T-helper 17 cell (primary cell): ENCODE measurements at places on chromosomes 12 and 14.
A peak's percentile ranks its signal among the peaks of the same experiment; 100 is the strongest.

GRCh38 chr14:53144244-53144643, 8.9 kb downstream of the DDHD1 start:
- DNase-seq = no peak

- no peak for DNase-seq
These were observed 127.4 kb upstream of the MAP1LC3B2 start for GRCh38 chr12:116431677-116432300.

DNA sequence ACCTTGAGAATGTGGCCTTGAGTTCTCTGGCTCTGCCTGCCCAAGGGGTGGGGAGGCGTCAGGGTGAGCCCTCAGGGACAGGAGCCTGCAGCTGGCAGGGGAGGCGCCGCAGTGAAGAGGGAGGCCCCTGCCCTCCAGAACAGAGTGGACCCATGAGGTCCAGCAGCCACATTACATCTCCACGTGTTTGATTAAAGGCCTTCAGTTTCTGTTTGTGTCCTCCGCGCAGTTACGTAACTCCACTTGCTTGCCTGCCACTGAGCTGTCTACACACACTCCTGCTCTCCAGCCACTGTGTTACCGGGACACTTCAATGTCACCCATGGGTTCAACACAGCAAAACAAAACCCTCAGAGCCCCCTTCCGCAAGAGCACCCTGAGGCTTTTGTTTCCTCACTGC, 70.4 kb downstream of the CHGA start:
- DNase-seq = no peak

DNA sequence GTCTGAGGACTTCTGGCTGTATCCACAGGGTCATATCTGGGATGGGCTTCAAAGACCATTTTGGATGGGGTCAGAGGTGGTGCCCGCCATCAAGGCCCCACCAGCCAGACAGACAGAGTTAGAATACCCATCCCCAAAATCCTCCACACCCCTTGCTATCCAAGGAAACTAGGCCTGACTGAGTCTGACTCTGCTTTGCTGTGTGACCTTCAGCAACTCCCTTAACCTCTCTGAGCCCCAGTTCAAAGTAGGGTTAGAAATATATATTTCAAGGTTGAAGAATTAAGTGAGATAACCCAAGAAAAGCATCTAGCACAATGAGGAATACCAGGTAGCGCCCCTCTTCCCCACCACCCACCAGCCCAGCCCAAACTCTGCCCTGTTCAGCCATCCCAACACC, 20.3 kb downstream of the BCL11B start:
- DNase-seq = no peak

DNA sequence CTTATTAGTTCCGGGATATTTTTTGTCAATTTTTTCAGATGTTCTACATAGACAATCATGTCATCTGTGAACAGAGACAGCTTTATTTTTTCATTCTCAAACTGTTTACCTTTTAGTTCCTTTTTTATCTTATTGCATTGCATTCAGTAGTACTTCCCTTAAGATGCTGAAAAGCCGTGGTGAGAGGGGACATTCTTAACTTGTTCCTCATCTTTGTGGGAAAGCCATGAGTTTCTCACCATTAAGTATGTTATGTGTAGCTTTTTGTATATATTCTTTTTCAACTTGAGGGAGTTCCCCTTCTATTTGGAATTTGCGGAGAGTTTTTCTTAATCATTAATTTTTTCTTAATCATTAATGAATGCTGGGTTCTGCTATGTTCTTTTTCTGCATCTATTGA, 1727.1 kb upstream of the SEL1L start:
- no peak for DNase-seq

DNA sequence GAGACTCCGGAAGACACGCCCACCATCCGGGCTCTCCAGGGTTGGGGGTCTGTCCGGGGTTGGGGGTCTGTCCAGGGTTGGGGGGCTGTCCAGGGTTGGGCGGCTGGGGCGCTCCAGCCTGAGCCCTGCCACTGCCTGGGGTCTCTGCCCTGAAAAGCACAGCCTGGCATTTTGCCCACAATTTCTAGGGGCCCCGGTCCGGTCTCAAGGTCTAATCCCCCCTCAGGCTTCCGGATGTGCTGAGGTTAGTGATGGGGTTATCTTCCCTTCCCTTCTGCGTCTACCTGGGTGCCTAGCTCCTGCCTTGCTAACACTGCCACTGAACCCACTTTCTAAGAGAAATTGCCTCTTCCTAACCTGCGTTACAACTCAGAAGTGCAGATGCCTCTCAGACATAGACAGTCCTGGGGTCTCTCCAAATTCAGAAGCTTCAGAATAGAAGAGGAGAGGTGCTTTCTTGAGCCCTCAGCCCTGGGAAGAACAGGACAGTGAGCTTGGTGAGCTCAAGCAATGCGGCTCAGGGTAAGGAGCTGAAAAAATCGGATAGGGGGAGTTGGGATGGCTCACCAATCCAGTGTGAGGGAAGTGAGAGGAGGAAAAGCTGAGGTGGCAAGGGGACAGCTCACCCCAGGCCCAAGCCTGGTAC, 5.7 kb downstream of the LHX5 start:
- no peak for DNase-seq

- DNase-seq = no peak
These were observed 3.1 kb downstream of the RDH16 start for GRCh38 chr12:56954057-56954957.

DNA sequence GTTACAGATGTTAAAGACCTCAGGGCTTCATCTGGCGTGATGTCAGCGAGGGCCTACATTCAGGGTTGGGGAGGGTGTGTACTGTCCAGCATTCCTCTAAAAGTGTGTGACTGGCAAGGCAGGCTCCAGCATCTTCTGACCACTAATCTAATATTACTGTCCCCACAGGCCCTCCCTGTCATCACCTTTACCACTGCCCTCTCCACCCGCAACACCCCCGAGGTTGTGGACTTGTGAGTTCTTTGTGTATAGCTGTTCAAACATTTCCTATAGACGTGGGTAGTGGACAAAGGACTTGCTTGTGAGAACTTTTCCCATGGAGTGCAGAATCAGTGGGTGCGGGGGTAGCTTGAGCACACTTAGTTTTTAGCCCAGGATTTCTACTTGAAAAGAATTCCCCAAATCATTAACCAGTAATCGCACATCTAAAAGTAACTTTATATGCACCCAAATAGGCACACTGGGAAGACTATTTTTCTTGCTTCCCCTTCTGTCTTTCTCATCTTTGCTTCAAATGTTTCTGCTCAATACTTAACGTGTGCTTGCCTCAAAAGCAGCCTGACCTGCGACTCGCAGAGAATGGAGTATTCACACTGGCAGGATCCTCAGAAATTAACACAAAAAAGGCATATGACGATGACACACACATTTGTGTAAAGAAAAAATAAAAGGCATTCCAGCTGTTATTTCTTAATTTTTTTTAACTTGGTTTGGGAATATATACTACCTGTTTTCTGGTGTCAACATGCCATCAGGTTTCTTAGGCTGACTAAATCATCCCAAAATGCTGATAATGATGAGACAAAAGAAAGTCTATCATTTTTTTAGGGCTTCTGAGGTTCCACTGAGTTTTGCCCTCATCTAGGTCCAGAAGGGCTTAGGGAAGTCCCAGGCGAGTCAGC, 158.4 kb upstream of the HIF1A start:
- DNase-seq = no peak

DNA sequence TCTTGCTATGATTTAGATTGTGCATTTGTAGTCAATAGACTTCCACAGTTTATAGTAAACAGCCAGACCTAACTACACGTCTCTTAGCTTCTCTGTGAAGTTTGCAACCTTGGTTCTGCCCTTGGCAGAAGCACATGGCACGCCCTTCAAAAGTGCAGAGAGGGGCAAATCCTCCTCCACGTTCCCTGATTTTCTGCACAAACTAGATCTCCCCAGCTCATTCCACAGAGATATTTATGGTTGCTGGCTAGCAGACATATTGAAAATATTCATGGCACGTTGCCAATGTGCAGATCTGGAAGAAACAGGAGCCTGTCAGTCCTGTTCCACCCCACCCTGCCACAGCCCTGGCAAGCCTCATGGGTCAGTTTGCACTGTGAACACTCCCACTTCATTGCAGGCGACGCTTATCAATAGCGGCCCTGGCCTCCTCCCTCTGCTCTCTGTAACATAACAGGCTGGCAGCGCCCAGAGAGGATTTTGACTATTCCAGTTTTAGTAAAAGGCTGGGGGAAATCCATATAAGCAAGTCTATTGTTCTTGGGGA, 6.5 kb upstream of the LGALS3 start:
- no peak for DNase-seq

DNA sequence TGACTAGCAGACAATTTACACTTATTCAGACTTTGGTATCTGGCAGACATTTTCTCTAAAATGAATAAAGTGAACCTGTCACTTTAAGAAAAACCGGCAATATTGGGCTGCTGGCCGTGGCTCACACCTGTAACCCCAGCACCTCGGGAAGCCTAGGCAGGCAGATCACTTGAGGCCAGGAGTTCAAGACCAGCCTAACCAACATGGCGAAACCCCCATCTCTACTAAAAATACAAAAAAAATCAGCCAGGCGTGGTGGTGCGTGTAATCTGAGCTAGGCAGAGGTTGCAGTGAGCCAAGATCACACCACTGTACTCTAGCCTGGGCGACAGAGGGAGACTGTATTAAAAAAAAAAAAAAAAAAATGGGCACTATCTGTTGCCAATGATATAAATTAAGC, 11.5 kb downstream of the DUSP16 start:
- DNase-seq = no peak

GRCh38 chr14:92441751-92442504, 71.7 kb upstream of the RIN3 start:
- DNase-seq = no peak

- DNase-seq = no peak
These were observed 2.7 kb downstream of the GLTP start for GRCh38 chr12:109877504-109878246.

DNA sequence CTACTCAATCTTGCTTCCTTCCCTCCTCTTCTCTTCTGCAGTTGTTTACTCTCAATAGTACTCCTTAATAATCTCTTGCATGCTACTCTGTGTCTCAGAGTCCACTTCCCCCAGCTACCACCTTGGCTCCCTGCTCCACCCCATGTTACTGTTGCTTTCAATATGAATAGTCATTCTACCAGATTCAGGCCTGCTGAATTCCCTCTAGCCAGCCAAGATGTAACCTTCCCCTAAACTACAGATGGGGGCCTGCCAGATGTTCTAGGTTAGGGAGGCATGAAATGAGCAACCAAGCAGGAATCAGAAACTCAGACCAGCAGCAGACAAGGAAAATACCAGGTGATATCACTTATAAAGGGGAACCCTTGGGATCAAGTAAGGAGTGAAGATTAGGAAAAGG, 392.1 kb upstream of the DDHD1 start:
- no peak for DNase-seq

GRCh38 chr14:20460458-20461224, 593 bp downstream of the PIP4P1 start:
- peak; percentile 71 for DNase-seq

GRCh38 chr14:104228221-104228620, 89.8 kb downstream of the KIF26A start:
- DNase-seq = no peak

DNA sequence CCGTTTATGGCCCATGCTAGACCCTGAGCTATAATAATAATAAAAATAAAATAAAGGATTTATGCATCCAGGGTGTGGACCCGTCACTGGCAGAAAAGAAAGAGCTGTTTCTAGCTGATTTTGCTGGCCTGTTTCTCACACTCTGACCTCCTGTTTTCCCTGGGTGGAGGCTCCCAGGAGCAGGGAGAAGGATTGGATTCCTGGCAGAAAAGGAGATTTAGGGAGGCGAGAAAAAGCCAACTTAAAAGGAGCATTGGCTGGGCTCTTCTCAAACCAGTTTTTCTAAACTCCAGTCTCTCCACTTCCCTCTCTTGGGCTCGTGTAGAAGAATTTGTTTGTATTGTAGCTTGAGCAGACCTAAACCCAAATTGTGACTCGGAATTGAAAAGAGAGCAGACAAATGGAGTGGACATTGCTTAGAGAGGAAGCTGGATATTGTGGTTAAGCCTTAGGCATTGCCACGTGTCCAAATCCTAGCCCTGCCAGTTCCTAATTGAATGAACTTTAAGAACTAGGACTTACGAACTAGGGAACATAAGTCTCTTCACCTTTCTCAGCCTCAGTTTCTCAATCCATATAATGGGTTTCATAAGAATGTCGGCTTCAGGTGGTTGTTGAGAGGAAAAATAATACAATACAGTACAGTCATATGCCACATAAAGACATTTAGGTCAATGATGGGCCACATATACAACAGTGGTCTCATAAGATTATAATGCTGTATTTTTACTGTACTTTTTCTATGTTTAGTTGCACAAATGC, 14.4 kb upstream of the TBX5 start:
- no peak for DNase-seq

GRCh38 chr12:38904537-38905479, 583 bp downstream of the CPNE8 start:
- DNase-seq = peak; percentile 16

- no peak for DNase-seq
These were observed 132.6 kb upstream of the ARHGAP5 start for GRCh38 chr14:31944256-31945073.

GRCh38 chr12:51917746-51918453, 10.6 kb downstream of the ACVRL1 start:
- no peak for DNase-seq

GRCh38 chr12:79897617-79898016, 37.3 kb downstream of the PPP1R12A start:
- DNase-seq = no peak

- no peak for DNase-seq
These were observed 872 bp downstream of the FAM177A1 start for GRCh38 chr14:35046751-35047536.

DNA sequence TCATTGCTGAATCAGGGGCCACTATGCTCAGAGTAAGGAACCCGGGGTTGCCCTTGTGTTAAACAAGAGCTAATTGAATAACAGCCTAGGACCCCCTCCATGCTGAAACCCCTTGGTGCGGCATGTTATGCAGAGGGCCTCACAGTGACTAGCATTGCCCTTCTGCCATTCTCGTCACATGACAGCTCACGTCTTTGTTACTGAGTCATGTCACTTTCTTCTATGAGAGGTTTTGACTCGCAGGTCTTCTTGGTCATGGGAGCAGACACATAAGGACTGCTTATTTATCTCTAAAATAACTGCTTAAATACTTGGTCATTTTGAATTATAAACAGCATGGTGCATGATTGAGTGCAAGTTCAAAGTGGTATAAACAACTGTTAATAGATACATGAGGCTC, 24.9 kb downstream of the TCTN1 start:
- no peak for DNase-seq

DNA sequence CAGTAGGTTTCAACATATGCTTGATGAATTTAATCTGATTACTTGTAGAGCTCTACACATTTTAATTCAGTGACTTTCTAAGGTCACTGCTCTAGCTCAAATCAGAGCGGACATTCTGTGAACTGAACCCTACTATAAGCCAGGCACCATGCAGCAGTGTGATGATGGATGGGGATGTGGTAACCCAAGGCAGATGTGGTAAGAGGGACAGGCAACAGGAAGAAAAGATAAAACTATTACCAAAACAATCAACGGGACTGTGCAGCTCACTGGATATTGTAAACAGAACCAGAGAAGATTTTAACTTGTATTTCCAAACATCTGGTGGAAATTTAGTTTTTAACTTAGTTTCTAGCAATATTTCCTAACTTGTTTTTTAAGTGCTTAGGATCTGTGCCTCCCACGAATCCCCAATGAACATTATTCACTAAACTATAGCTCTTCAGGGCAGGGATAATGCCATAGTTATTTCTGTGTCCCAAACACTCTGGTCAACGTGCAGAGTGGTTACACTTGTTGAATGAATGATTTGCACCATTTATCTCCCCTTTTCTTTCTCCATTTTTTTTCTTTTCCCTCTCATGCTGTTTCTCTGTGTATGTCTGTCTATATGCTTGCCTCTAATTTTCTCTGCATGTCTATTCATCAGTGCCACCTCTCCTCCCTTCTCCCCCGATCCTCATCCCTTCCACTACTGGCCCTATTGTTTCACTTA, 3.0 kb downstream of the ERO1A start:
- no peak for DNase-seq
